ENCODE measurements at places on chromosomes 6 and 20. TPM values are rescaled to one million over a fixed set of nuclear protein-coding genes. Genes with fewer than 3 reads are reported as not detected.

DNA sequence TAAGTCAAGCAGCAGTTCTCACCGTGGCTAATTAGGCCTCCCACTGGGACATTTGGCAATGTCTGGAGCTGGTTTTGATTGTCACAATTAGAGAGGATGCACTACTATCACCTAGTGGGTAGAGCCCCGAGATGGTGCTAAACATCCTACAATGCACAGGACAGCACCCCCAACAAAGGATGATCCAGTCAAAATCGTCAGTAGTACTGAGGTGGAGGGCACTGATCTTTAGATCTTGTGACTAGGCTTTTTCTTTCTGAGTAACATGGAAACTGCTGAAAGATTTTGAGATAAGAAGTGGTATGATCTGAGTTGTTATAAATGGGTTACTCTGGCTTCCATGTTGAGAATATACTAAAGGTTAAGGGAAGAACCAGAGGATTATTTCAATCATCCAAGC is 12.0 kb downstream of the UBD start:
- H3K4me1 ChIP-seq = no peaks in the 10 kb centered on the region
- no peak for DNase-seq
- H3K27me3 ChIP-seq = no peaks in the 10 kb centered on the region
- H3K4me3 ChIP-seq = no peak overlapping the region
- no peak overlapping the region for H3K27ac ChIP-seq
- no peaks in the 10 kb centered on the region for H3K36me3 ChIP-seq

- no peaks in the 10 kb centered on the region for H3K4me1 ChIP-seq
- H3K27ac ChIP-seq = no peak overlapping the region
- H3K27me3 ChIP-seq = peaks cover 66% of the 10 kb centered on the region
- H3K4me3 ChIP-seq = no peak overlapping the region
- no peaks in the 10 kb centered on the region for H3K36me3 ChIP-seq
- no peak for DNase-seq
Measured at GRCh38 chr20:53345536-53346334, 247.9 kb downstream of the ZNF217 start.

GRCh38 chr20:55880361-55880760 is 125.0 kb downstream of the CBLN4 start:
- H3K27ac ChIP-seq = no peak overlapping the region
- H3K27me3 ChIP-seq = no peaks in the 10 kb centered on the region
- DNase-seq = no peak
- H3K36me3 ChIP-seq = no peaks in the 10 kb centered on the region
- H3K4me3 ChIP-seq = no peak overlapping the region
- no peaks in the 10 kb centered on the region for H3K4me1 ChIP-seq

DNA sequence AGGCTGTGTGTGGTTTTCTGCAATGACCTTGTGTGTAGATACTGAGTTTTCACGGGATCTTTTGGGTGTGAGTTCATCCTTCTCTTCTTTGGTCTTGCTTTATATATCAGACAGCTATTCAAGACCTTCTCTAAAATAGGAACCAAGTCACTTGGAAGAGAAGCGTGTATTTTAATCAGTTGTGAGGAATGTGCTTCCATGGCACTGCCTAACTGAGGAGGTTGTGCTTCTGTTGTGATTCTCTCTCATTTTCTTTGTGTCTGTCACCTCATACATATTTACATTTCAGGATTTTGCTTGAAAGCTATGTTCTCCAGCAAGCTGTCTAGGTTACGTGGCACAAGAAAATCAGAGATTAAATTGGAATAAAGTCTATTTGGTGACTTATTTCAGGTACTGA is 428.7 kb downstream of the QKI start:
- H3K27me3 ChIP-seq = no peaks in the 10 kb centered on the region
- H3K27ac ChIP-seq = no peak overlapping the region
- H3K4me1 ChIP-seq = no peaks in the 10 kb centered on the region
- DNase-seq = no peak
- H3K36me3 ChIP-seq = no peaks in the 10 kb centered on the region
- no peak overlapping the region for H3K4me3 ChIP-seq

GRCh38 chr6:151747896-151748295 is 59.6 kb upstream of the ESR1 start:
- H3K36me3 ChIP-seq = no peaks in the 10 kb centered on the region
- no peaks in the 10 kb centered on the region for H3K4me1 ChIP-seq
- H3K4me3 ChIP-seq = no peak overlapping the region
- H3K27me3 ChIP-seq = no peaks in the 10 kb centered on the region

The WFDC9 gene
- total RNA-seq = not detected

The NHSL1 gene
- total RNA-seq = 26.8 TPM

The HSPA12B gene
- not detected for total RNA-seq

The MYBL2 gene
- 113 TPM for total RNA-seq

The HLA-C gene
- 1,216 TPM for total RNA-seq

Data from Calu3 (cell line).